Gastrocnemius medialis (tissue), 4 donors: ENCODE measurements at places on chromosomes 12 and 14. TPM values are rescaled to one million over a fixed set of nuclear protein-coding genes. Genes with fewer than 3 reads are reported as not detected.

The PROX2 gene
- not detected for total RNA-seq

The SMIM41 gene
- not detected for total RNA-seq

The RNF212B gene
- not detected for total RNA-seq

The DTX1 gene
- 0.49 TPM for total RNA-seq

The KRT6A gene
- total RNA-seq: not detected

The NAA30 gene
- total RNA-seq: 32.8 TPM

The ANO4 gene
- 0.10 TPM for total RNA-seq

The IL31 gene
- total RNA-seq: not detected

The SLC38A4 gene
- 28.0 TPM for total RNA-seq

- no peaks in the 10 kb centered on the region for H3K36me3 ChIP-seq
- no peaks in the 10 kb centered on the region for H3K4me1 ChIP-seq
- DNase-seq: no peak
- H3K27ac ChIP-seq: no peak overlapping the region
- H3K4me3 ChIP-seq: no peak overlapping the region
- H3K27me3 ChIP-seq: no peaks in the 10 kb centered on the region
Observed at GRCh38 chr12:3882896-3883564, 9.8 kb upstream of the PARP11 start.

DNA sequence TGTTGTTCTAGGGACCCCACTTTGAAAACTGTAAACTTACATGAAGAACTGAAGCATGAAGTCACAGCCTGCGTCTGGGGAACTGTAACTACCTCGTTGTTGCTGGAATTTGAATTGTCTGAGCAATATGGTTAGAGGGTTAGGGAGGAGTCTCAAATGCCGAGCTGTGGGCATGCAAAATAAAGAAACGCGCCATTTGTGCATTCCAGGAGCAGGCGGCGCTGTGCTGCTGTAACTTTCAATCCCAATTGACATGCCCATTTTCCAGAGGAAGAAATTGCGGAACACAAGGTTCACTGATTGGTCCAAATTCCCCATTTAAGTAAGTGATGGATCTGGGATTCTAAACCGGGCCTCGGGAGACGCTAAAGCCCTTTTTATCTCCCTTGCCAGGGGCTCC, 61.3 kb downstream of the ZNF664 start:
- H3K4me3 ChIP-seq: no peak overlapping the region
- no peak overlapping the region for H3K27ac ChIP-seq
- no peaks in the 10 kb centered on the region for H3K27me3 ChIP-seq
- no peak for DNase-seq

- no peaks in the 10 kb centered on the region for H3K4me1 ChIP-seq
- no peaks in the 10 kb centered on the region for H3K36me3 ChIP-seq
- H3K27me3 ChIP-seq: no peaks in the 10 kb centered on the region
- DNase-seq: no peak
- no peak overlapping the region for H3K4me3 ChIP-seq
Observed at GRCh38 chr14:35504260-35504659, 29.7 kb upstream of the INSM2 start.

DNA sequence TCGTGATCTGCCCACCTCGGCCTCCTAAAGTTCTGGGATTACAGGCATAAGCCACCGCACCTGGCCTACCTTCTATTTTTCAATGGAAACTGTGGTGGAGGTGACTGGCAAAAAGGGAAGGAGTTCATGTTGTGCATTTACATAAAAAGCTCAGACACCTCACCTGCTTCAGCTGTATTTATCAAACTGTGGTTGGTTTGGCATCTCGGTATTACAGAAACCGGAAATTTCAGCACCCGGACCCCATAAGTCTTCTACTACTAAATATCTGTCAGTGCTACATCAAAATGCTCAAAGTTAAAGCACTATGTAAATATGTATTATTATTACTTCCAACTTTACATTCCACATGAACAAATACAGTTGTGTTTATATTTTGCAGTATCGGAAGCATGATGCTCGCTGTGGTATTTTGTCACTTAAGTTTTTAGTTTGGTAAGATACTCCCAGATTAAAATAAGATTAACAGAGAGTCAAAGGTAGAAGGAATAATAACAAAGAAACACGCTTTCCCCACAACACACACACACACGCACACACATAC, 95.4 kb downstream of the ITPR2 start:
- H3K4me3 ChIP-seq: no peak overlapping the region
- no peak overlapping the region for H3K27ac ChIP-seq
- peaks cover 6% of the 10 kb centered on the region for H3K4me1 ChIP-seq
- no peaks in the 10 kb centered on the region for H3K36me3 ChIP-seq

DNA sequence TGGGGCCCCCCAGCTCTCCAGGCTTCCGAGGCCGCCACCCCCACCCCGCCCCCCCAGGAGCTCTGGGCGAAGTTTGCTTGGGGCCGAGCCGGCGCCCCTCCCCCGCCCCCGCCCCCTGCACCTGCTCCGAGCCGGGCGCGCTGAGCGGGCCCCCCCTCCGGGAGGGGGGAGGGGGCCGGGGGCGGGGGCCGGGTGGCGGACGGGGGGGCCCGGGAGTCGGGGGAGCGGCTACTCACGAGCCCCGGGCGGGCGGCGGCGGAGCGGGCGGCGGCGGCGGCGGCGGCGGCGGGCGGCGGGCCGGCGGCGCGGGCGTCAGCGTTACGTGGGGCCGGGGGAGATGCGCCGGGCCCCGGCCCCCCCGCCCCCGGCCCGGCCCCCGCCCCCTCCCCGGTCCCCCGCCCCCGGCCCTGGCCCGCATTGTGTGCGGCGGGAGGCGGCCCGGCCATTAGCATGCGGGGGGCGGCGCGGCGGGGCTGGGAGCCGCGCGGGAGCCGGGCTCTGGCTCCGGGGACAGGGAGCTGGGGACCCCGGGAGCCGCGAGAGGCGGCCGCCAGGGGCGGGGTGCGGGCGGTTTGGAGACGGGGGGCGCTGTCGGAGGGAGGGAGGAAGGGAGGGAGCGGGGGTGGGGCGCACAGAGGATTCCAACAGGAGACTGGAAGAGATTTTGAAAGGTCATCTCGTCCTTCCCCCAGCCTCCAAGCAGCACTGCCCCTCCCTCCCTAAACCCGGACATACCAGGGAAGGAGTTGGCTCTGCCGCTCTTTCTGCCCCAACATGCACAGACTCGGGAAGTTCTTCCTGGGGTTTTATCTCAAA, at the start of gene ZNF219:
Gene ZNF219 (minus strand): TSS at position 580 of the 816 bp plus-strand sequence. CDS start 5,064 bp downstream, outside the sequence.
- peak; percentile 48 for DNase-seq
- H3K4me1 ChIP-seq: peaks cover 20% of the 10 kb centered on the region
- peaks cover under 1% of the 10 kb centered on the region for H3K36me3 ChIP-seq
- peak within 1 kb of the TSS; percentile 96 for H3K27ac ChIP-seq
- H3K4me3 ChIP-seq: peak within 1 kb of the TSS; percentile 75

GRCh38 chr14:60247994-60248696, 876 bp upstream of the PPM1A start:
- H3K27me3 ChIP-seq: no peaks in the 10 kb centered on the region
- peak; percentile 94 for DNase-seq
- peak overlapping the region; percentile 100 for H3K27ac ChIP-seq
- peak overlapping the region; percentile 90 for H3K4me3 ChIP-seq
- H3K36me3 ChIP-seq: no peaks in the 10 kb centered on the region

GRCh38 chr12:132160016-132160415, 15.8 kb downstream of the NOC4L start:
- no peak for DNase-seq
- H3K4me3 ChIP-seq: no peak overlapping the region
- H3K4me1 ChIP-seq: no peaks in the 10 kb centered on the region

DNA sequence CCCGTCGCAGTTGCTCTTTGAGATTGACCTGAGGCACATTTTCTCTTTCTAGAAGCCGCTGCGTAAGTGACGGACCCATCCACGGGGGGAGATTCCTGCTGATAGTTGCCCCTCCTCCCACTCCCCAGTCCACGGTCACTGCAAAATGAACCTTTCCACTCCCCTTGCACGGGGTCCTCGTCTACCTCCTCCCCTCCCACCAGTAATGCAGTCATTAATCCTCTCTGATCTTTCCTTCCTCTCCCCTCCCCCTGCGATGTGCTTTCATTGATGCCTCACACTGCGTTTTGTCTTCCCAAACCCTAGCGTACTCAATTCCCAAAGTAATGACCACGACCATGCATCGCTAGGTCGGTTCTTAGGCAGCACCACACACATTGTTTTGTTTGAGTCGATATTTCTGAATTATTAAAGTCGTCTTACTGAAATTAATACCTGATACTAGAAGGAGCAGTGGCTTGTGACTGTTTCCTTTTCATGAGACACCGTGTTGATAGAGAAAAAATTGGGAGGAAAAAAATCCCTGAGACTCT, 857 bp downstream of the ETNK1 start:
- H3K27ac ChIP-seq: peak overlapping the region; percentile 95
- peaks cover 28% of the 10 kb centered on the region for H3K4me1 ChIP-seq
- no peaks in the 10 kb centered on the region for H3K27me3 ChIP-seq
- H3K4me3 ChIP-seq: peak overlapping the region; percentile 93
- H3K36me3 ChIP-seq: no peaks in the 10 kb centered on the region

GRCh38 chr12:42945927-42946326, 356.4 kb upstream of the PRICKLE1 start:
- H3K36me3 ChIP-seq: no peaks in the 10 kb centered on the region
- no peak for DNase-seq
- no peak overlapping the region for H3K4me3 ChIP-seq
- H3K27ac ChIP-seq: no peak overlapping the region
- H3K4me1 ChIP-seq: no peaks in the 10 kb centered on the region
- no peaks in the 10 kb centered on the region for H3K27me3 ChIP-seq

- no peaks in the 10 kb centered on the region for H3K36me3 ChIP-seq
Observed at GRCh38 chr12:91215940-91216454, 33.4 kb upstream of the DCN start.

GRCh38 chr12:15861404-15861803, 20.8 kb upstream of the STRAP start:
- H3K36me3 ChIP-seq: no peaks in the 10 kb centered on the region
- H3K27me3 ChIP-seq: no peaks in the 10 kb centered on the region
- H3K27ac ChIP-seq: no peak overlapping the region
- DNase-seq: no peak
- H3K4me1 ChIP-seq: no peaks in the 10 kb centered on the region

DNA sequence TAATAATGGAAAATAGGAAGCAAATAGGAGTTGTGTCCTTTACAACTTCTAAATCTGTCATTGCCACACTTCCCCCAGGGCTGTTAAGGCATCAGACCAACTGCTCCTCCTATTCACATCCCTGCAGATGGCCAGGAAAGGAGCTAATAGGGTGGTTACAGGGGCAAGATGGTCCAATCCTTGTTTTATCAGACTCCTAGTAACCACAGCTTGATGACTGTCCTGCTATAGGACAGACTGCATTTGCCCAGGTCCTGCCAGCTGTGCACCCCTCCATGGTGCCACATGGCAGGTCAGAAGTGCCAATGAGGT, 10.9 kb upstream of the KRT2 start:
- DNase-seq: no peak
- no peak overlapping the region for H3K27ac ChIP-seq
- no peaks in the 10 kb centered on the region for H3K36me3 ChIP-seq
- no peaks in the 10 kb centered on the region for H3K27me3 ChIP-seq

DNA sequence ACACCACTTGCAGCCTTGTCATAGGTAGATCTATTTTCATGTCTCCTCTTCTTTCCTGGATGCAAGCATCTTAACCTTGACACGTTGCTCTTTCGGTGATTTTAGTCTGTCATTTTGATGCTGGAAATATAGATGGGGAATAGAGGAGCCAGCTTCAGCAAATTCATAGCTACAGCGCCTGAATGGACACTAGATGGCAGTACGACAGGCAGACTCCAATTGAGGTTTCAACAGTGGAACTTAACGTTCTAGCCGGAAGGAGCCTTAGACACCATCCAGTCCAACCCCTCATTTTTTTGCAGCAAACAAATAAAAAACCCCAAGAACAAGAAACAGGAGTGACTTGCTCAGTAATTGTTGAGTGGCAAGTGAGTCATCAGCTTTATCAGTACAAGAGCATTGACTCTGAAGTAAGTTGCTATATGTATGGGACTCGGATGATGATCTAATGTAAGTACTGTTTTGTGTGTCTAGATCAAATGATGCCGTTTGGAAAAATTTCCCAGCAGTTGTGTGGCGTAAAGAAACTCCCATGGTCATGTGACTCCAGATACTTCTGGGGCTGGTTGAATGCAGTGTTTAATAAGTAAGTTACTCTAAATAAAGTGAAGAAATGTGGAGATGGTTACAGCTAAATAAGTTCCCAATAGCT, 9.0 kb downstream of the DMAC2L start:
- H3K27ac ChIP-seq: peak overlapping the region; percentile 66
- H3K4me3 ChIP-seq: peak overlapping the region; percentile 34
- peaks cover 23% of the 10 kb centered on the region for H3K4me1 ChIP-seq

GRCh38 chr12:60201891-60202290, 606.1 kb downstream of the SLC16A7 start:
- H3K27ac ChIP-seq: no peak overlapping the region
- no peaks in the 10 kb centered on the region for H3K27me3 ChIP-seq
- no peak overlapping the region for H3K4me3 ChIP-seq
- DNase-seq: no peak

DNA sequence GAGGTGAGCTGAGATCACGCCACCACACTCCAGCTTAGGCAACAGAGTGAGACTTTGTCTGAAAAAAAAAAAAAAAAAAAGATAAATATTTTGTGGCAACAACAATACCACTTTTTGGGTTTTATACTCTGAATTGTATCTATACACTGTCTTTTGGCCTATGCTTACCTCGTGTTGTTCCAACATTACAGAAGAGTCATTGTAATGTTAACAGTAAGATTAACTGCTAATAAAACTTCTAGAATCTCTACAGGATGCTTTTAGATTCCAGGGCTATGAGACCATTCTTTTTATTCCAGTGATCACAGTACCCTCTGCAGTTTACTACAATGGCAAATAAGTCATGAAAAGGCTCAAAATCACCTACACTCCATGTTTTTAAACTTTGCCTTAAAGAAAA, 11.6 kb downstream of the IFT81 start:
- no peaks in the 10 kb centered on the region for H3K27me3 ChIP-seq
- no peak overlapping the region for H3K4me3 ChIP-seq
- DNase-seq: no peak
- no peaks in the 10 kb centered on the region for H3K36me3 ChIP-seq
- H3K4me1 ChIP-seq: peaks cover under 1% of the 10 kb centered on the region

DNA sequence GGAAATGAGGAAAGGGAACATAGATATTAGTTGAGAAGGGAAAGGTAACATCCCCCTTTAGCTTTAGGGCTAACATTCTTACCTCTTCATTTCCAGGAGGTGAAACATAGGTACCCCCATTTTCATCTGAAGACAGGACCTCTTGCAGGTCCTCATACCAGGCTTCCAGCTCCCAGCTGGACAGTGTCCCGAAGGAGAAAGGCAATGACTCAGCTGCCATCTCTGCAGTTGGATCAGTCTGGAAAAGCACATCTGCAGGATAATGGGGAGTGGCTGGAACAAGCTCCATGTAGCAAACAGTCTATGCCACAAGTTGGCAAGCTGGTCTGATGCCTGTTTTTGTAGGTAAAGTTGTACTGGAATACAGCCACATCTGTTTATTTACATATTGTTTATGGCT, 3.1 kb downstream of the DDIT3 start:
- peaks cover 54% of the 10 kb centered on the region for H3K36me3 ChIP-seq
- peaks cover 42% of the 10 kb centered on the region for H3K4me1 ChIP-seq
- no peaks in the 10 kb centered on the region for H3K27me3 ChIP-seq
- H3K4me3 ChIP-seq: no peak overlapping the region
- peak overlapping the region; percentile 93 for H3K27ac ChIP-seq
- peak; percentile 74 for DNase-seq
